Fibroblast of skin of abdomen (primary cell): ENCODE measurements at places on chromosomes 16 and 17.

- no peak for DNase-seq
These were observed 12.9 kb upstream of the OSGIN1 start for GRCh38 chr16:83940119-83940518.

GRCh38 chr17:17420082-17420481 lies 56.7 kb upstream of the MED9 start:
- DNase-seq, result no peak

GRCh38 chr17:54969658-54970572 lies 1.4 kb downstream of the STXBP4 start:
- DNase-seq, result no peak

DNA sequence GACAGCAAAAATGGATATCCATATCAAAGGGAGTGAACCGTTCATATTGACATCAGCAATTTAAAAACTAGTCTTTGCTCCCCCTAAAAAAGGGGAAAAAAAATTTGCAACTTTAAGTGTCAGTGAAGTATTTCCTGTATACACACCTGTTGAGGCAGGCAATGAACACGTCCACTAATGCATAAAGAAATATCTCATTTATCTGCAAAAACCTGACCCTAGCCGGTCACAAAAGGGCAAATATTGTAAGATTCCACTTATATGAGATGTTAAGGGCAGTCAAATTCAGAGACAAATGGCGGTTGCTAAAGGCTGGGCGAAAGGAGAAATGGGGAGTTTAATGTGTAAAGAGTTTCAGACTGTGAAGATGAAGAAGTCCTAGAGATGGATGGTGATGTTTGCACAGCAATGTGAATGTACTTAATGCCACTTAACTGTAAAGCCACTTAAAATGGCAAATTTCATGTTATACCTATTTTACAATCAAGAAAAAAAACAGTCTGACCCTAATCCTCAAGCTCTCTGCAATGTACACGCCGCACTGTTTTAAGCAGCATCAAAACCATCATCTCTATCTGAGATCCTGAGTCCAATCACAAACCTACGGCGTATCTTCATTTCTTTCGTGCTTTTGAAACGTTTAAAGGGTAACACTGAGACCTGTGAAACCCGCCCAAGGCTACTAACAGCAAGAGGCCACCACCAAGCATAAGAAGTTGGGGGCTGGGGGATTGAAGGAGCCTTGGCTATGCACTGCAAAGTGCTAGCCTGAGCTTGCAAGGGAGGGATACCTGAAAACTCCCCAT lies 1.1 kb downstream of the PARN start:
- no peak for DNase-seq

- DNase-seq, result peak; percentile 23
These were observed 4.8 kb upstream of the KRT36 start for GRCh38 chr17:41494524-41494923.

GRCh38 chr17:46800573-46800972 lies 17.9 kb downstream of the WNT3 start:
- no peak for DNase-seq

DNA sequence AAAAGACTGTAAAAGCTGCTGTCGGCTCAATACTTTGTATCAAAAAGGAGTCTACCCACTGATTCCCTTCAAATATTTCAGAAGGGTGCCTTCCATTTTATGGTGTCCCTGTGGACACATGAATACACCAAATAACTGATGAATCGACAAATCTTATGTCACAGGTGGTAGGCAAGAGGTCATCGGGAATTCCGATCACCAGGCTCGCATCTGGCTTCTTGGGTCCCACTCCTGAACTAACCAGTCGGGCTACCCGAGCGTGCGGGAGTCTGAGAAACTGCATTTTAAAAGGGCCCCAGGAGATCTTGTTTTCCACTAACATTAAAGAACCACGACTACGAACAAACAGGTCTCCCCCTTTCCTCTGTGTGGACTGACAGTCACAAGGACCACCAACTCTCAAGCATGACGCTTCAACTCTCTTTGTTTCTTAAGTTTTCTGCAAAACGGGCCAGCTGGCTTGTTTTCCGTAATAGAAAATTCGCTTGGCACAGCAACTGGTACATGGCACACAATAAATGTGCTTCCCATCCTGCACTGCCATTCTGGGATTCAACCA lies 873 bp downstream of the PSME3IP1 start:
- no peak for DNase-seq

DNA sequence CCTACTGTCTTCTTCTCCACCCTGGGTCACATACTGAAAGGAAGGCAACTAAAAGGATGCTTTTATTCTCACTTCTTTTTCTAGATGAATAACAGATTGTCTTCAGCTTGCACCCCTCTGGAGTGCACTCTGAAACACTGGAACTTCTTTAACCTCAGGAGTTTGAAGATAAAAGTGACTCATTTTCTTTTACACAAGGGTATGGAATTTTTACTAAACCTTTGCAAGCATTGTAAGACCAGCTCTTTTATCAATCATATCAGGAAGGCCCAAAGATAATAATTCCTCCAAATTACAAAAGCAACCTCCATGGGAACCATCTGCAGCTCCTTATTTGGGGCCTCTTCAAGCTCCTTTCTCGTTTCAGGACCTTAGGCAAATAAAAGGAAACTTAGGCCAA lies 193.5 kb upstream of the KIF2B start:
- peak; percentile 68 for DNase-seq

DNA sequence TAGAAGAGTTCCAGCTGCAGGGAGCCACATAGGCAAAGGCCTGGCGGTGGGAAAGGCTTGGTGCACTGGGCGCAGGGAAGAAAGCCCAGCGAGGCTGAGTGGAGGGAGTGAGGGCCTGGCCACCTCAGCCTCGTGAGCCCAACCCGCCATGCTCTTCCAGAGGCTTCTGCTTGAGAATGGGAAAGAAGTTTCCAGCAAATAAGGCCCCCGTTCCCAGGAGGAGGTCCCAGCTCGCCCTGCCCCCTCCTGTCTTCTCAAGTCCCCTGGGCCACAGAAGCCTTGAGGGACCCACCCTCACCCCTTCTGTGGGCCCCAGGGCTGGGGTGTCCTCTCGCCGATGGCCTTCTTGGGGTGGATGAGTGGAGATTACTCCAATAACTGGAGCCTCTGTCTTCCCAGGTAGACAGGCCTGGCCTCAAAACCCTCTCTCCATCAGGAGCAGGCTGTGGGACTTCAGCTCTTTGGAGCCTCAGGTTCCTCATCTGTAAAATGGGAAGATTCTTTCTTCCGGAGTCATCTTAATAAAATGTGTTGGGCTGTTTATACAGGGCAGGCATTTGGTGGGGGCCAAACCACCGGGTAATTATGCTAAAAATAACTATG lies 933 bp upstream of the SNN start:
- no peak for DNase-seq

DNA sequence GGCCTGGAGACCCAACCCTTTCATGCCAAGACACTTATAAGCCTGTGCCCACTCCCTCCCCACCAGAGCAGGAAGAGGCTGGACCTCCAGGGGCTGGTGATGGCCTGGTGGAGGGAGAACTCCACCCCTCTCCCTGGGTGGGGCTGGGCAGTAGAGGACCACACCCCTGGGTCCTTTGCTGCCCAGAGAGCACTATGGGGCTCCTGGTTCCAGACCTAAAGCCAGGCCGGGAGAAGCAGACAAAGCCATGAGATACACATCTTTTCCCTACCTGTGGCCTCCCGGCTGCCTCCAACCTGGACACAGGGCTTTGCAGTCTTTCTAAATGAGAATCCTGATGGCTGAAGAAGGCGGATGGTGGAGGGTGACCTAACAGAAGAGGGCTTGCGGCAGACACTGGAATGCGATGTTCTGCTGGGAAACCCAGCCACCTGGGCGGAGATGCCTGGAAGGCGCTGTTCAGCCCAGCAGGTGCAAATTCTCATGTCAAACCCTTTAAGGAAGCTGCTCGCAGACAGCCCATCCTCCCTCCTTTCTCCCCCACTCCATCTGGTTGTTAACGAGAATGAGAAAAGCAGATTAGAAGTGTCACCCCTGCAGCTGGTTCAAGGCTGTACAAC lies 43.9 kb upstream of the KIFC3 start:
- DNase-seq, result no peak

DNA sequence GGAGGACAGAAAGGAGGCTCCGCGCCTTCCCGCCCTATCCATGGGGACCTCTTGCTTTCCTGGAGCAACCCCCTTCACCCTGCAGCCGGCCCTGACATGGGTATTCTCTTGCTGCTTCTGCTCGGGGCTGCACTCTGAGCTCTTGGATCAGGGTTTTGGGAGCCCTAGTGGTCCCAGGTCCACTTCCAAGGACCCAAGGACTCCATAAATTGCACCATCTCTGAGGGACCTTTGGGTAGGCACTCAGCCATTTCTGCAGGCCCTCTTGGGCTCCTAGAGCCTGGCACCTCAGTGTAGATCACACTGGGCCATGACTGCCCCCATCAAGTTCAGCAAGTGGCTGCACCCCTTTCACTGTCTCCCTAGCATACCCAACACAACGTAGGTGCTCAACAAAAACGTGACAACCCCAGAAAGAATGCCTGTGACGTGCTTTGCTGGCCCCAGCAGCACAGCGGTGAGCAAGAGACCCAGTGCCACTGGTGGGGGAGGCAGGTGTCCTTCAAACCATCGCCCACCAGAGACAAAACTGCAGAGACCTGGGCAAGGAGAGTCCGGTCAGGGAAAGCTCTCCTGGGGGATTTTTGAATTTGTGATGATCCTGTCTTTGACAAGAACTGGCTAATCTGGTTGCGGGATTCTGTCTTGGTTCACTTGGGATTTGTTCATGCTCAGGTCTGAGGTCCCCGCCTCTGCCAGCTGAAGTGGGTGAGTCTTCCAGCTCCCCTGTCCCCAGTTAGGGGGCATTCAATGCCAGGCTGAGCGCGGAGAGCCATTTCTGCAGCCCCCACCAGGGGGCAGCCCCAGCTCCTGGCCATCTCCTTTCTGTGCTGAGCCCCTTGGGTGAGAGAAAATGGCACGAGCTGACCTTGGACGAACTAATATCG lies 2.5 kb upstream of the RAB11FIP4 start:
- no peak for DNase-seq

DNA sequence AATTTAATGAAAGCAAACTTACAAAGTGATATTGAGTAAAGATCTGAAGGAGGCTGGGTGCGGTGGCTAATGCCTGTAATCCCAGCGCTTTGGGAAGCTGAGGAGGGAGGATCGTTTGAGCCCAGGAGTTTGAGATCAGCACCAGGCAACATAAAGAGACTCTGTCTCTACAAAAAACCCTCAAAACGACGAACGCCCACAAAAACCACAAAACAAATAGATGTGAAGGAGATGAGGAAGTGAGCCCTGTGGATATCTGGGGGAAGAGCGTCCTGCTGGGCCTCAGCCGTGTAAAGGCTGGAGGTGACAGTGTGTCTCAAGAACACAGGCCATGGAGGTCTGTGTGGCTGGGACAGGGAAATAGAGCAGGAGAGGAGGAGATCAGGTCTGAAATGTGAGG lies 68.8 kb downstream of the ITFG1 start:
- DNase-seq, result no peak

GRCh38 chr16:22632606-22633005 lies 121.9 kb downstream of the NPIPB5 start:
- no peak for DNase-seq

GRCh38 chr16:1069154-1069553 lies 3.4 kb upstream of the SSTR5 start:
- DNase-seq, result no peak

DNA sequence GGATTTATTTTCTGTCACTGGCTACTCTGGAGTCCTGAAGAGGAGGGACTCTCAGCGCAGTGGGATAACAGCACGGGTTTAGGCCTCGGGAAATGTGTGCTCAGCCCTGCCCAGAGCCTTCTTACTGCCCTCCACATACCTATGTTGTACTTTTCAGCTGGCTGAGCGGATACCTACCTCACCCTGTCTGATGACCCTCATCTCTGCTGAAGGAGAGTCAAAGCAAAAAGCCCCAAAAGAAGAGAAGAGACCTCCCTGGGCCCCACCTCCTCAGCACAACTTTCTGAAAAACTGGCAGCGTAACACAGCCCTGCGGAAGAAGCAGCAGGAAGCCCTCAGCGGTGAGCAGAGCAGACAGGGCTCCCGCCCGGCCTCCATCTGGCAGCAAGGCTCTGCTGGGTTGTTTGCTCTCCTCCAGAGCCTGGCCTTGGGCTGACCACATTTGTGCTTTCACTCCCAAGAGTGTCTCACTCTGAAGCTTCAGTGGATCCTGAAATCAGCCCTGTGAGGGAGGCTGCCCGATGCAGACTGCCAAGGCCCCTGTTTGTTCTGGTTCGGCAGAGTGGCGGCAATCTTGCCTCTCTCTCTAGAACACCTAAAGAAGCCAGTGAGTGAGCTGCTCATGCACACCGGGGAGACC lies 10.3 kb downstream of the MYCBPAP start:
- no peak for DNase-seq

DNA sequence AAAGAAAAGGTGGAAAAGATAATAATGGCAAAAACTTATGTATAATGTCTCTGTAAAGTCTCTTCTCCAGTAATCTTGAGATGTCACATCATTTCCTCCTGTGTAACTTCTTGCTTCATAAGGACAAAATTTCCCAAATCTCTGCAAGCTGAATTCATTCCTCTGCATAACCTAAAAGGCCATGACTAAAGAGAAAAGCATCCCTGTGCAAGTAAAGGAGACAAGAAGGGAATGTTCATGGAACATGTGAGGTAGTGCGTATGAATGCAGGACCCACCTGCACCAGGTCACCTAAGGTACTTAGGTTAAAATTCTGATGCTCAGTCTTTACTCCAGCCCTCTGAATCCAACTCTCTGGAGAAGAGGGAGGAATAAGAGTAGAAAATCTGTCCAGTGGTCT lies 46.9 kb upstream of the NLK start:
- DNase-seq, result no peak

- no peak for DNase-seq
These were observed 79.2 kb upstream of the LGALS9 start for GRCh38 chr17:27551701-27552248.

DNA sequence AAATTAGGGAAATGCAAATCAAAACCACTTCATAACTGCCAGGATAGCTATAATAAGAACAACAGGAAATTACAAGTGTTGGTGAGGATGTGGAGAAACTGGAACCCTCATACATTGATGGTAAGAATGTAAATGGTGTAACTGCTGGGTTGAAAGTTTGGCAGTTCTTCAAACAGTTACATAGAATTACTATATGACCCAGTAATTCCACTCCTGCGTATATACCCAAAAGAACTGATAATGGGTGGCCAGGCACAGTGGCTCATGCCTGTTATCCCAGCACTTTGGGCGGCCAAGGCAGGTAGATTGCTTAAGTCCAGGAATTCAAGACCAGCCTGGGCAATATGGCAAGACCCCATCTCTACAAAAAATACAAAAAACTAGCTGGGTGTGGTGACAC lies 4.5 kb upstream of the CMTM4 start:
- DNase-seq, result no peak

- DNase-seq, result no peak
These were observed 227.3 kb downstream of the SNX29 start for GRCh38 chr16:12203780-12204351.

- DNase-seq, result no peak
These were observed 6.4 kb upstream of the TOX3 start for GRCh38 chr16:52553322-52553721.

DNA sequence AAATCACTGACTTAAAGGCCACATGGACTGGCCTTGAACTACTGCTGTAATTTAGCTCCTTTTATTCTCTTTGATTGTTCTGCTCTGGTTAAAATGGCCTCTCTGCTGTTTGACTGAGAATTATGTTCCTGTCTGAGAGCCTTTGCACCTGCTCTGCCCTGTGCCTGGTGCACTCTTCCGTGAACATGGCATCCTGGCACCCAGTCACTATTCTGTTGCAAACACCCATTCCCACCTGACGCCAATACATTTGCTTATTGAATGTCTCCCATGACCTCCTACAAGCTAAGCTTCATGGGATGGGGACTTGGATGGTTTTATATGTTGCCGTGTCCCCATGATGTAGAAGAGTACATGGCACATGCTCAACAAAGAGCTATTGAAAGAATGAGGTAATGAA lies 20.1 kb downstream of the HSD17B2 start:
- DNase-seq, result no peak

- DNase-seq, result peak; percentile 82
These were observed 363.7 kb downstream of the SNX29 start for GRCh38 chr16:12340151-12340733.
